ENCODE measurements at places on chromosomes 3 and 15. TPM values are rescaled to one million over a fixed set of nuclear protein-coding genes. Genes with fewer than 3 reads are reported as not detected.

DNA sequence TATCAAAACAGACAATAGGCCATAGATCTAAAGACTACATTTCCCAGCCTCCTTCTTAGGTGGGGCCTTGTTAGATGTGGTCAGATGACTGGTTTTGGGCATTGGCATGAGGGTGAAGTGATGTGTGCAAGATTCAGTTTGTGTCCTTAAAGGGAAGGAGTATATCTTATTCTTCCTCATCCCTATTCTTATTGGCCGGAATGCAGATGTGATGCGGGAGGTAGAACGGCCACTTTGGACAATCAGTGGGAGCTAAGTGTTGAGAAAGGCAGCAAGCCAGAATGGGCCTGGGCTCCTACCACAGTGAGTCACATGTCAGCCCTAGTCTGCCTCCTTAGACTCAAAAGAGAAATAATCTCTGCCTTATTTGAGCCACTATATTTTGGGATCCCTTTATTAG, 89.8 kb upstream of the MEX3B start:
- DNase-seq: peak; percentile 49

GRCh38 chr3:112381673-112382542, 49.0 kb downstream of the CD200 start:
- DNase-seq: no peak

Gene SLC9C1
- total RNA-seq: not detected

Gene STAC
- total RNA-seq: 0.32 TPM

Gene SLC15A2
- total RNA-seq: 0.26 TPM

- DNase-seq: no peak
Measured at GRCh38 chr3:852033-852432, 240.8 kb upstream of the CNTN6 start.

Gene MUC20
- total RNA-seq: 0.96 TPM

DNA sequence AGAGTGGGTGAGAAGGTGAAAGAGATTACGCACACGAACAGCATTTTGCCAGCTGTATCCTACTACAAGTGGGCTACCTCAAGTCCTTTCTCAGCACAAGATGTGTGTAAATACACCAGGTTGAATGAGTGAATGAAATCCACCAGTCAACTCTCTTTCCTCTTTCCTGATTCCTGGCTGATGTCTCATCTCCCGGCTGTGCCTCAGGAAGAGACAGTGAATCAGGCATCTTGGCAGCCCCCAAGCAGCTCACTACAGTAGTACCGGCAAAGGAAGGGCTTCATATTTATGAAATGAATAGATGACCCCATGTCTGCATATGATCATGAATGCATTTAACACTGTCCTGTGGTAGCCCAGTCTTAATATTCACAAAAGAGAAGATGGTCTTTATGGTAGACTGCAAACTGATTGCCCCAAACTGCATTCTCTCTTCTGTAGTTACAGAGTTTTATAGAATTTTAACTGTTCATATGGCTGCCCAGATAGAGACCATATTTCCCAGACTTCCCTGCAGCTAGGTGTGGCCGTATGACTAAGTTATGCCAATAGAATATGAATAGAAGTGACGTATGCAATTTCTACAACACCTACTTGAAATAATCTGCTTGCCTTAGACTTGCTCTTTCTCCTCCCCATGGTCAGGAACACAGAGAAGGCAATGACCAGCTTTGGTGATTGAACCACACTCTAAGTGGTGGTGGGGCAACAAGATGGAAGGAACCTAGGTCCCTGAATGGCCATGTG, 22.7 kb downstream of the MGLL start:
- DNase-seq: peak; percentile 55

DNA sequence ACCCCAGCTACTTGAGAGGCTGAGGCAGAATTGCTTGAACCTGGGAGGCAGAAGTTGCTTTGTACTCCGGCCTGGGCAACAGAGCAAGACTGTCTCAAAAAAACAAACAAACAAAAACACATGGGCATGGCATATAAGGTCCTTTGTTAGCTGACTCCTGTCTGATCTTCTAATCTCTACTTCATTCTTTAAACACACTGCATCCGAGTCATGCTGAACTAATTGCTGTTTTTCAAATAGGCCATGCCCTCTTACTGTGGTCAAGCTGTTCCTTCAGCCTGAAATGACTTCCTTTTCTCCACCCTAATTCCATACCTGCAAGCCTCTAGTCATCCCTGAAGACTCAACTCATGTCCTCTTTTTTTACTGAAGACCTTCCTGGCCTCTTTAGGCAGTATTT, 22.3 kb upstream of the SLMAP start:
- no peak for DNase-seq

GRCh38 chr15:67564968-67565345, 22.5 kb downstream of the MAP2K5 start:
- DNase-seq: no peak

DNA sequence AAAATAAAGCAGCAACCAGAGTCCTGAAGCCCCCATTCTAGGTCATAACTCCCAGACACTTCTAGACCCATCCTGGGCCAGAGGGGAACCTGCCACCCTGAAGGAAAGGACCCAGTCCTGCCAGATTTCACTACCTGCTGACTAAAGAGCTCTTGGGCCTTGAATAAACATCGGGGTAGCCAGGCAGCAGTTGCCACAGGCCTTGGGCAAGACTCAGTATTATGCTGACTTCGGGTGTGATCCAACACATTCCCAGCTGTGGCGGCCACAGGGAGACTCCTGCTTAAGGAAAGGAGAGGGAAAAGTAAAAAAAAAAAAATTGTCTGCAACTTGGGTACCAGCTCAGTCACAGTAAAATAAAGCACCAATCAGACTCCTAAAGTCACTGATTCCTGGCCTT, 23.8 kb downstream of the NEDD4 start:
- DNase-seq: peak; percentile 66

DNA sequence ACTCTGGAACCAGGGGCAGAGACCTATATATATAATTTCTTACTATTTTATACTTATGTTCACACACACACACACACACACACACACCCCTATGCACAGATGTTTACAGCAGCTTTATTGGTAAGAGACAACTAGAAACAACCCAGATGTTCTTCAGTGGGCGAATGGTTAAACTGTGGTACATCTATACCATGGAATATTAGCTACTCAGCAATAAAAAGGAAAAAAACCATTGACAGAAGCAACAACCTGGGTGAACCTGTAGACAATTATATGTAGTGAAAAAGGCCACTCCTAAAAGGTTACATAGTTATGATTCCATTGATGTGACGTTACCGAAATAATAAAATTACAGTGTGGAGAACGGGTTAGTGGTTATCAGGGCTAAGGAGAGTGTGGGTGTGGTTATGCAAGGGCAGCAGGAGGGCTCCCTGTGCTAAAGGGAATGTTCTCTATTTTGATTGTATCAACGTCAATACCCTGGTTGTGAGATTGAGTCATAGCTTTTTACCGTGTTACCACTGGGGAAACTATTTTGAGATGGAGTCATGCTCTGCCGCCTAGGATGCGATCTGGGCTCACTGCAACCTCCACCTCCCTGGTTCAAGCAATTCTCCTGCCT, 85.5 kb downstream of the FLNB start:
- peak; percentile 19 for DNase-seq

Gene BOC
- 10.7 TPM for total RNA-seq

GRCh38 chr3:184543843-184544512, 17.6 kb upstream of the EPHB3 start:
- peak; percentile 86 for DNase-seq

GRCh38 chr15:72203507-72203837, 5.9 kb upstream of the GRAMD2A start:
- DNase-seq: peak; percentile 94

DNA sequence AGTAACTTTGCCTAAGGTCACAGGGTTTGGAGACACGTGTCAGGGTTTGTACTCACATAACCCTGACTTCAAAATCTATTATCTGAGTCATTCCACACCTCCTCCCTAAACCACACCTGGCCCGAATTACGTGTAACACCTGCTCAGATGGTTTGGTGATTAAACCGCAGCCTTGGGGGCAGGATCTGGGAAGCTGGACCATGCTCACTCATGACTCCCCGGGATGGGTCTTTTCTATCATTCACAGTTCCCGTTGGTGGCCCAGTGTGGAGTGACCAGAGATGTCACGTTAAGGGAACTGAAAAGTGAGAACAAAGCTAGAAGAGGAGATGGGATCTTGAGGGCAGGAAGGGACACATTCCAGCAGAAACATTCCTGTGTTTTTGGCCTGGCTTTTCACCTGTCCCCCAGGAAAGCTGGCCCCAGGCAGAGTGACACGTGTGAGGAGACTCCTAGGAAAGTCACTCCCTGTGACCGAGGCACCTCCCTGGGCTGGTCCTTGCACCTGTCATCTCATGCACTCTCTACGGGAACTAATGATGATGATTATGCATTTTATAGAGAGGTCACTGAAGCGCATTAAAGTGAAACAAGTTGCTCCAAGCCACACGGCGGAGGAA, 75.4 kb upstream of the POMGNT2 start:
- DNase-seq: no peak

Gene ST6GAL1
- 11.1 TPM for total RNA-seq

DNA sequence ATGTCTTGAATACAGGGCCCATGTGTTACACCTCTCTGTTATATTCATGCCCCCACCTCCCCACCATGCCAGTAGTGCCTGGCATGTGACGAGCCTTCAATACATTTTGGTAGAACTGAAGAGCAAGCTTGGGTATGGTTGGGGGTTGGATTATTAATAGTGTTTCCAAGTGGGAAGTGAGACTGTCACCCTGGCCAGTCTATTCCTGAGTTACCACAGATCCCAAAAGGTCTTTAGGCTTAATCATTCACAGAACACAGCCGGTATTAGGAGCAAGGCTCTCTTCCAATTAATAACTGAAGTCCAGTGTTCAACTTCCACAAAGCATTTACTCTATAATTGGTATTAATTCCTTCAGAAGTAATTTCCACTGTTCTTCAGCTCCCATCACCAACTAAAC, 231.9 kb upstream of the LRTM1 start:
- DNase-seq: peak; percentile 44

Gene ERICH6
- total RNA-seq: not detected

Gene NISCH
- total RNA-seq: 93.0 TPM

DNA sequence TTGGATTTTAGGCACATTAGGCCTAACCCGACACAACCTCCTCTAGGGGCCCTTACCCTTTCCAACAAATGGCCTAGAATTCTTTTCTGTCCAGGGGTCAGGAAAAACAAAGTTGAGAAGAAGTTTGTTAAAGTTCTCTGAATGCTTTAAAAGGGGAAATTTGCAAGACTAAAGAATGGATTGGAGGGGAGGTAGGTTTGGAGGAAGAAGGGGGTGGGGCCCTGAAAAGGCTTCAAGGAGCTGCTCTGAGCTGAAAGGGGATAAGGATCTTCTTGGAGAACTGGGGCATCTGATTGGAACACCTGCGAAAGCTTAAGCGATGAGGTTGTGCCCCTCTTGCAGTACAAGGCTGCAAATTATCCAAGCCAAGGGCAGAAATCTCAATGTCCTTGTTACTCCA, 3.9 kb upstream of the SENP2 start:
- DNase-seq: no peak

DNA sequence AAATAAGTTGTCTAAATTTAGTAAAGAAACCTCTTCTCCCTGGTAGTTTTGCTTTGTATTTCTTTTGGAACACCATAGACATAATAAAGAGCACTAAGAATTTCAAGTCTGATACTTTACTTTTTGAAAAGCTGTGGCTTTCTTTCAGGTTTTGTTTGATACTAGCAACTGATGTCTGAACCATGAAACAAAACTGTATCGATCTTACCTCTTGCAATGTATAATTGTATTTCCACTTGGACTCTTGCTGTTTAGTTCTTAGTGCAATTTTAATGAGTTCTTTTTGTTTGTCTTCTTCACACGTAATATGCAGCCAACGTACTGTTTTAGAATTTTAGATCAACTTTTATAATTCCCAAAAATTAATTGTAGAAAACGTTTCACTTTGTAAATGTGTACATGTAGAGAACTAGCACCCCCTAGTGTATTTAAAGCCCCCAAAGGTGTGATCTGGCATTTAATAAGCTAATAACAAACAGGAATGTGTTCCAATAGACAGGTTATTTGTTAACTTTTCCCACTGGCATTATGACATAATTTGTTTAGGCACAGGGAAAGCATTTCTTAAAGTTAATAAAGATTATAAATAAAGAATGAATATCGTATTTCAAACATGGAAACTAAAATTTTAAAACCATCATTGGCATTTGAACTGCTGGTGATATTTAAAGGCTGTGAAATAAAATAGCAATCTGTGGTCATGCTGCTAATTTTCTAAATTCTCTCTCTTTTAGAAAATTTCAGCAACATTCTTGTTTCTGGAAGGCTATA, 289.1 kb upstream of the DNAJC19 start:
- DNase-seq: no peak

GRCh38 chr3:125069452-125069851, 13.7 kb upstream of the HEG1 start:
- DNase-seq: no peak

GRCh38 chr15:98202256-98202655, 241.8 kb downstream of the ARRDC4 start:
- no peak for DNase-seq

Gene GOLGA8O
- total RNA-seq: 0.45 TPM

- peak; percentile 99 for DNase-seq
Measured at GRCh38 chr3:197367081-197367780, 68.8 kb upstream of the DLG1 start.

GRCh38 chr3:139893963-139894642, 40.9 kb upstream of the CLSTN2 start:
- no peak for DNase-seq

Gene REC114
- not detected for total RNA-seq

GRCh38 chr3:134460965-134461364, 24.8 kb downstream of the ANAPC13 start:
- peak; percentile 58 for DNase-seq

Gene PPP1R14D
- total RNA-seq: not detected

DNA sequence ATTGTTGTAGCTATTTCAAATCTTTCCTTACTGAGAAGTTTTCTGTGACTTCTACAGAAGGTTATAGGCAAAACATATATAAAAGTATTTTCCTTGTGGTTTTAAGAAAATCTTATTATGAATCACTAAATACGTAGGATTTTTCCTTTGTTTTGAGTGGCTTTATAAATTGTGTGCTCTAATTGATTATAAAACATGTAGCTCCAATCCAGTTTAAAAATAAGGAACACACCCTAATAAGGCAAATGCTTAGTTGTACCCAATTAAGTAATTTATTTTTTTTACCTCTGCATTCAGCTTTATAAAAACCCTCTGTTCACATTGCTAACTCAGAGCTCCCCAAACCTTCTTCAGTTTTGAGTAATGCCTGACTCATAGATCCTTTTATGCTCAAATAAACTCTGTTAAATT, 408.0 kb downstream of the NAALADL2 start:
- DNase-seq: no peak

DNA sequence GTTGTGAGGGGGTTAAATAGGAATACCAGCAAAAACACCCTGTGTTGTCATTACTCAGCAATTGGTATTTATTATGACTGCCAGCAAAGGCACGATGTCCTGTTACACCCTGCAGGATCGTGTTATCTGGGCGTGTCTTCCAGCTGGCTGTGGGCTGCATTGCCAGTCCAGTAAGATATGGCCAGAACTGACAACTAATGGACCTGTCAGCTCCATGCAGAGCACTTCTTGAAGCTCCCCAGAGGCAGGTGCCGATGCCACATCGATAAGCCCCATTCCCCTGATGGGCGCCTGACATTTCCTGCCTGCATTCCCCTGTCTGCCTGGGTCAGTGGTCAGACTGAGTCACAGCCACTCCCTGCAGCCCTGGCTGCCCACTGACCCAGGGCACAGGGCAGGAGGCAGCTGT, 79.7 kb upstream of the RASGRF1 start:
- DNase-seq: peak; percentile 99

- DNase-seq: no peak
Measured at GRCh38 chr3:182954553-182955235, 25.6 kb downstream of the DCUN1D1 start.
